AG09319 (cell line): ENCODE measurements at places on chromosomes 6 and 20.

DNA sequence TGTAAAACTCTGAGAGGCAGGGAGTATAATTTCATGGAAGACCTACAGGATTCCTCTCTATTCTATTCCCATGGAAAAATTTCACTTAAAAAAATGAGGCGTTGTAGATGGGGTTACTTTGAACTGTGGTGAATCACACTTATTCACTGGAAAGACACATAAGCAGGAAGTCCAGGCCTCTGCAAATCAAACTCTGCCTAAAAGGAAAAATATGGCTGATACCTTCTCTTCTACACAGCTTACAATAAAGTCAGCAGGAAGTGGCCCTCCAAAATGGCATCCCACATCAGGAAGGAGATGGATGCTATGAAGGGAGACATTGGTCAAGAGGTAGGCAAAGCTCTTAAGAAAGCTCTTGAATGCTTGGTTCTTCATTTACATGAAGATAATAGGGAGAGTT is 115.9 kb downstream of the FYN start:
- no peak for DNase-seq

GRCh38 chr20:17300113-17300512 is 73.3 kb downstream of the PCSK2 start:
- DNase-seq, result no peak

GRCh38 chr20:37295001-37295400 is 5.5 kb downstream of the MANBAL start:
- DNase-seq, result peak; percentile 82

DNA sequence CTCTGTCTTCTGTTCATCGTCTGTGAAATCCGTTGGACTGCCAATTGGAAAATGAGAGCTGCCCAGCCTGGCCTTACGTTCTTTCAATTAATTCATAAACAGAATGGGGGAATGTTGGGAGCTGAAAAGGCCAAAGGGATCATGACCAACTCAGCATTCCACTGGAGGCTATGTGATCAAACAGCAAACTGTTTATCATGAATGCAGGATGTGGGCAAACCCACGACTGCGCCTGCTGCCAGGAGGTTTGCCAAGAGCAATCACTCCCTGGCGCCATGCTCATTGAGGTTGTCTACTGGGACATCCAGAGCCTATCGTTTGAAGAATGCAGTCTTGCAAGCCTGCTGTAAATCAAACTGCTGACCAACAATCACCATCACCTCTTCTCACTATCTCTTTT is 9.3 kb upstream of the FKBP1A start:
- no peak for DNase-seq

GRCh38 chr6:43907789-43908472 is 137.9 kb downstream of the VEGFA start:
- no peak for DNase-seq

GRCh38 chr20:20497242-20497978 is 129.5 kb downstream of the INSM1 start:
- no peak for DNase-seq

GRCh38 chr20:49976542-49976941 is 6.2 kb upstream of the SNAI1 start:
- no peak for DNase-seq
